ENCODE measurements at places on chromosomes 11 and 22.

DNA sequence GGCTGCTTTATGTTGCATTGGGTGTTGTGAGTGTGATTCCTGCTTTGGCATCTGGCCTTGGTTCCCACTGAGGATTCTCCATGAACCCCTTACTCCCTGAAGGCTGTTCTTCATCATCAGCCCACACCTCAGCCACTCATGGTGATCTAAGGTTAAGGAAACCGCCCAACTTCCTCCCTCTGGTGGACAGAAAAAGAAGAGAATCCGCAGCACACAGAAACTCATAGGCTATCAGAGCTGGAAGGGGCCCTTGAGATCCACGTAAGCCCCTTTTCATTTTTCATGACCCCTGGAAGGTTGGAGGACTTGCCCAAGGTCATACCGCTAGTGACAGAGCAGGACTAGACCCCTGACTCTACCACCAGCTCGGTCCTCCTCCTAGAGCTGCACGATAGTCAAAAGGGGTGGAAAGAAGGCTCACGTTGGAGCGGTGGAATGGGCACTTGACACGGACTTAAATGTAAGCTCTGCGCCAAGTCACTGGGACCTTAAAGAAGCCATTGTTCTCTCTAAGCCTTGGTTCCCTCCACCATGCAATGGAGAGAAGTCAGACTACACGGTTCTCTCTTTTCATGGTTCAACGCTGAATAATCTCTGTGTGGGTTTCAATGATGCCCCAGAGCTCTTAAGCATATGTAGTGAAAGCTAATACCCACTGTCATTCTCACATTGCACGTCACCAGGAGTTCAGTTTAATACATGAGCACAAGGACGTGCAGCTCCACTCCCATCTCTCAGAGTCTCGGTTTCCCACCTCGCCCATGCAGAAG lies 83.6 kb upstream of the CRTAM start:
- no peak for DNase-seq

DNA sequence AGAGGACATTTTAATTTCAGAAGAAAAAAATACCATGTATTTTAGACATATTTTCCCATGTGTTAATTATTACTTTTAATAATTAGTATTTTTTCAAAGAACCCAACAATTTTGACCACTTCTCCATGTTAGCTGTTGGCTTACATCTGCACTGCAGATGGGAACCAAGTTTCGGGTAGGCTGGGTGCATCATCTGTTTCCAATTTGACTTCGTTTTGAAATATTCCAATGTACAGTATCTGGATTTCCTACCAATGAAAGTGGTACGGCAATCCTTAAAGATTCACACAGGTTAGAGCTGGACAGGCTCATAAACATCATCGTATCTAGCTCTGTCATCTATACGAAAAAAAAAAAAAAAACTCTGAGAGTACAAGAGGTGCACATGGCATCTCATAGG lies 670.2 kb downstream of the OPCML start:
- DNase-seq = no peak

DNA sequence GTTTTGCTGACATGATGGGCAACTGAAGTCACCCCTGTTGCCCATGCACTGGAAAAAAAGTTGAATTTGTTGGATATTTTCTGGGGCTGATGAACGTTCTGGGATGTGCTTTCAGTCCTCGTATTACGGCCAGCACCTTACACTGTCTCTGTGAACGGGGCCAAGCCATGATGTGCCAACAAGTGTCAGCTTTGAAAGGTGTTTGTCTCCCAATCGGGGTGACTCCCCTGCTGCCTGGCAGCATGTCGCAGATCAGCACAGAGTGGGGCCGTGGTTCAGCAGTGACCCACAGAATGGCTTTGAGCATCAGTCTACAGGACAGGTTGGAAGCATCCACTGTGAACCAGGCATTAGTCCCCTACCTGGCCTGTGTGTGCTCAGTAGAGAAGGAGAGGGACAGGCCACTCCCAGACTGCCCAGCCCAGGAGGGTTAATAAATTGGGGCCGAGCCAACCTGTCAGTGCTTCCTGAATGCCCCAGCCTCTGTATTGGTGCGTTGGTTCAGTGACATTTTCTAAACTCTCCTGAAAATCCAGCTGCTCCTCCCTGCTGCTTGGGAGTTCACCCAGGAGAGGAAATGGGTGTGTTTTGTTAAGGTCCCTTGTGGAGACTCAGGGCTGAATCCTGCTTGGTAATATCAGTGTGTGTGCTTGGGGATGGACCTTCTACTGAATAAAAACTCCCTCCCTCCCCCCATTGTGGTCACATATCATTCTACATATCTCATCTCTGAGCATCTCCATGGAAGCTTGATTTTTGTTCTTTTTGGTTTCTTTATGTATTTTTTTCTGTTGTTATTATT lies 50.7 kb upstream of the TTC12 start:
- DNase-seq = no peak

- no peak for DNase-seq
These were observed 6.4 kb downstream of the TP53I11 start for GRCh38 chr11:44944181-44944852.

- DNase-seq = no peak
These were observed 222.1 kb upstream of the ANO3 start for GRCh38 chr11:26109658-26110368.

DNA sequence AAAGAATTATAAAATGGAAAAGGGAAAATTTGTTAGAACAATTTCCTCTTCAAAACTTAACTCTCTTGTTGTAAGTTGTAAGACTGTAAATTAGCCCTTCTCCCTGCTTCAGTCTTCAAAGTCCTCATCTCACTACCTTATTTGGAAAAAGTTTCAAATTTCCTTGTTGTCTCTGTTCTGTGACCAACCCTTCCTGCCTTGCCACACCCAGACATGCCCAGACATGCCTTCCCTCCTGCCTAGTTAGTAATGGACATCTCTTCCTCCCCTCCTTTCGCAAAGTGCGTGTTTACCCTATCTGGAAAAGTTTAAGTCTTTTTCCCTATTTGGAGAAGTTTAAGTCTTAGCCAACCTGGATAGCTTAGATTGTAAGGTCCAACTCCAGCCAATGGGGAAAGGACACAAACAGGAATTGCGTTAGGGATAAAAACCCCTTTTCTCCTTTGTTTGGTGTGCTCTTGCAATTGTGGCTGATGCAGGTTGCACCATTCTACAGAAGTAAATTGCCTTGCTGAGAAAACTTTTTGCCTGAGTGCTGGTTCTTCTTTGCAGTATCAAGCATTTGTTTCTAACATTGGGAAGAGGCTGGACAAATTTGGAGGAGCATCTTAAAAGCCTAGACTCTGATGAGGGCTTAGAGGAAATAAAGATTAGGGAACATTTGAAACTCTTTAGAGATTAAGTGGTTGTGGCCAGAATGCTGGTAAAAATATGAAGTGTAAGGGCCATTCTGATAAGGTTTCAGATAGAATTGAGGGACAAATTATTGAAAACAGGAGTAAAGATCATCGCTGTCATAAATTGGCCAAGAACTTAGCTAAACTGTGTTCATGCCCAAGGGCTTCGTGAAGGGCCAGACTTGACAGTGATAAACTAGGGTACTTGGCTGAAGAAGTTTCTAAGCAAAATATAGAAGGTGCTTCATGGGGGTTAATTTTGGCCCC lies 15.4 kb downstream of the OR52K2 start:
- DNase-seq = no peak

DNA sequence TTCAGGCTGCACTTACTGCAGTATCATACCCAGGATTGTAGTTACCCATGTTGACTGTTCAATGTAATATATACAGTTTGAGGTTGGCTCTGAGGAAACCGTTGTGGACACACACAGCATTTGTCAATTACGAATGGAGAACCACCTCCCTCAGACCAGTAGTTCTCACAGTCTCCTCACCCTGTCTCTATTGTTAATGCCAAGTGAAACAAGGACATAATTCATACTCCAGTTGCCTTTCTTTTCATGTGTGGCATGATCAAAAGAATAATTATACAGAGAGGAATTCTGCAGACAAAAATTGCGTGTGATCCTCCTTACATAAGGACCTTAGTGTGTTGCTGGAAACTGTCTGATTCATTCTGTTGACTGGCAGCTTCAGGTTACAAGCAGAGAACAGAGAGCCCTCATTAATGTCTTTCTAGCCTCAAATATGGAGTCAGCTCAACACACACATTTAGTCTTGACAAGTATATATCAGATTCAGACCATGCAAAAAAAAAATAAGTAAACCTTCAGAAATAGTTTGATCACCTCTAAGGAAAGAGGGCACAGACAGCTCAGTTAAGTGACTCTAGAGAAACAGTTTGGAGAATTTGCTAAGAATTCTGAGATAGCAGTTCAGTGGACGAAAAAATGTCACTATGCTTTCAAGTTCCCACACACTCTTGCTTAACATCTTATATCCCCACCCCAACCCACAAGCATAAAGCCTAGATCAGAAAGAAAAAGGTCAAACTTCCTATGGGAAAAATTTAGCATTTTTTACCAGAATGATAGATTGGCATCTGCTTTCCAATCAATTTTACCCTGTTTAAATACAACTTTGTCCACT lies 96.1 kb downstream of the MAML2 start:
- DNase-seq = no peak

DNA sequence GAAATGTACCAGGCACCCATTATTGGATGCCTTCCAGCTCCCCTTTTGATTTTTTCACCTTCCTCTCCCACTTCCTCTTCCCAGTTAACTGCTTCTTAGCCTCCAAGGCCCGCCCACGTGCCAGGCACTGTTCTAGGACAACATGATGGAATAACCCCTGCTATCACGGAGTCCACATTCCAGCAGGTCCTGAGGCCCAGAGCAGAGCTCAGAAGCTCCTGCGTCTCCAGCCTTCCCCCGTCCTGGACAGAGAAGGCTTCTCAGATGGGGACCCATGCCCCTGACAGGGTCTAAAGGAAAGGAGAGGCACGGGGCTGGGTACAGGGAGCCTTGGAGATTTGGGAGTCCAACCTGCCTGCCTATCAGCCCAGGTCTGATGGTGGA lies 29.1 kb downstream of the TRIM29 start:
- DNase-seq = no peak

GRCh38 chr22:38046070-38046748 lies 11.0 kb upstream of the PICK1 start:
- DNase-seq = no peak

GRCh38 chr11:2741377-2742131 lies 41.8 kb upstream of the KCNQ1OT1 start:
- DNase-seq = no peak

GRCh38 chr11:122556605-122557004 lies 98.9 kb upstream of the UBASH3B start:
- DNase-seq = no peak

DNA sequence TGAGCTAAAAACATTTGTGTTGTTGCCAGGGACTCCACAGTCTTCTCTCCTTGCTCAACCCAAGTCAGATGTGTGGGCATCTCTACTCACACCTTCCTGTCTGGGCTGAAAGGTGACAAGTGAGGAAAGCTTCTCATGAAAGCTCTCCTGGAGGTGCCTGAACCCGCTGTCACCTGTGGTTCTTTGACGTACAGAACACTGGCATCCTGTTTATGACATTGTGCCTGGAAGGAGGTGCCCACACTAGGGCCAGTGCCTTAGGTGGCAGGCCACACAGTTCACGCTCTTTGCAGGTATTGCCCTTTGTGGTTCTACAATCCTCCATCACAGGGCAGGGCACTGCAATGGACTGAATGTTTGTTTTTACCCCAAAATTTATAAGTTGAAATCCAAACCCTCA lies 108.5 kb downstream of the CD44 start:
- peak; percentile 58 for DNase-seq

- DNase-seq = no peak
These were observed 10.5 kb upstream of the MFNG start for GRCh38 chr22:37496651-37497050.

GRCh38 chr11:21511835-21512440 lies 680.9 kb upstream of the ANO5 start:
- DNase-seq = no peak

GRCh38 chr11:45806937-45807791 lies 2.2 kb downstream of the SLC35C1 start:
- no peak for DNase-seq
